ENCODE measurements at places on chromosomes 16 and 17. TPM values are rescaled to one million over a fixed set of nuclear protein-coding genes. Genes with fewer than 3 reads are reported as not detected.

The C17orf50 gene
- total RNA-seq: not detected

The CD300H gene
- not detected for total RNA-seq

The ITGB4 gene
- total RNA-seq: 297 TPM

The TNP2 gene
- total RNA-seq: not detected

The CD79B gene
- total RNA-seq: not detected

The PRRT2 gene
- total RNA-seq: not detected

The SLC4A1 gene
- total RNA-seq: not detected

The ERN2 gene
- 0.26 TPM for total RNA-seq

DNA sequence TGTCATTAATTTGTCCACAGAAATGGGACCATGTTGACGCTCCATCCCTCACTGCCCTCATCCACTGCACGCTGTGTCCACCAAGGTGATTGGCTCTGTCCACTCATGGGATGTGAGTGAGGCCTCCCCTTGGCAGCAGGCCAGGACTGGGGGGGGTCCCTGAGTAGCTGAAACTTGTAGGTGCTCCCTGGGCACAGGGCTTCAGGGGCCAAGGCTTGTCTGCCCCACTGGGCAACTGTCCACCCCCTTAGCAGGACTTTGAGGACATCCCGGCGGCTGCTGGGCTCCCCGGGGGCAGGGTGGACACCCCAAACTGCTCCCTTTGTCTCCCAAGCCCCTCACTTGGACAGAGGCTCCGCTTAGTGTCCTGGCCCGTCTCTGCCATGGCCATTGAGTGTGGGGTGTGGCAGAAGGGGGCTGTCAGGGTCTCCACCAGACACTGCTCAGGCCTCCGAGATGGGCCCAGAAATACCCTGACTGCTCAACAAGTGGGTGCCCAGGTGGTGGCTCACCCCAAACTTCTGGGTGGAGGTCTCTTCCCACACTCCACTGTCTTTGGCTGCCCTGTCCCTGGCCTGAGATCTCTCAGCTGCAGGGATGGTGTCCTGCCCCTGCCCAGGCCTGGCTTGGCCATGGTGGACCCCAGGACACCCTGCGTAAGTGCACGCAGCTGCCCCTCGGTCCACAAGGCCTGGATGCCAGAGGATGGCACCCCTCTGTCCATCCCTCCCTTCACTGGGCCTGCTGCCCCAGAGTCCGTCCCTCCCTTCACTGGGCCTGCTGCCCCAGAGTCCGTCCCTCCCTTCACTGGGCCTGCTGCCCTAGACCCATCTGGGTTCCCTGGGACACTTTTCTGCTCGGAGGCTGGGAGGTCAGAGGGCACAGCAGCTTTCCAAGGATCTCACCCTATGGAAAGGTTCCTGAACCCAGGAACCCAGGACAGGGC lies 2.9 kb upstream of the RAB40C start:
- no peak for DNase-seq

GRCh38 chr17:794876-795275 lies 12.7 kb downstream of the MRM3 start:
- DNase-seq: peak; percentile 40

DNA sequence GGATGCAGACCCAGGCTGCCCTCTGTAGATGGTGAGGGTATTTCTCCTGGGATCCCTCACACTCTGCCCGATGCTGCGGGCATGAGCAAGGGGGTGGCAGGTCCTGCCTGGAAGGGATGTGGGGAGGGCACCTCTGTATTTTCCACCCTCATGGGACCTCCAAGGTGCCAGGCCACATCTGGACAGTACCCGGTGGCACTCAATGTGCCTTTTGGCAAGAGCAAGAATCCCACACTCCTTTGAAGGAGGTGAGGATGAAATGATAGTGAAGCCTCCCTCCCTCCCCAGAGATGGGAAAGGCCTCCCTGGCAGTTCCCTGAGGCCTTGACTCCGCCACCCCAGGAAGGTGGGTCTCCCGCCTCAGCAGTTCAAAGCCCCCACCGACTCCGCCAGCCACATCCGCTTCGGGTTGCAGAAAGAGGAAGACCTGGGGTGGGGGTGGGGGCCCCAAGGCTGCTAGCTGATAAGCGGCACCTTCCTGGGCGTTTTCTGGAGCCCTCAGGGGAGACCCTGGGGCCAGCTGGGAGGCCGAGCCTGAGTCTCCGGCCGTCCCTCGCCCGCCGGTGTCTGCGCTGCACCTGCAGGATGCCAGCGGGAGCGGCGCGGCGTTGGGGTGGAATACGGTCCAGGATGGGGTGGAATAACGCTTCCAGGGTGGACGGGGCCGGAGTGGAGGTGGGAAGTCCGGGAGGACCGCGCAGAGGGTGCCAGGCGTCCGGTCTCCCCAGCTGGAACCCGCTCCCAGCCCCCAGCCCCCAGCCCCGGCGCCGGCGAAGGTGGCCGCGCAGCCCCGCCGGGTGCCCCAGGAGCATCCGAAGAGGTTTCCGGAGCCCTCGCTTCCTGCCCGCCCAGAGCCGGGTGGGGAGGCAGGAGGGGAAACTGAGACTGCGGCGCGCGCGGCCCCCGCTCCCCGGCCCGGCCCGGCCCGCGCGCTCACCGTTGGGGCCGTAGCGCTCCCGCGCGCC lies 718 bp downstream of the ATP2A3 start:
- DNase-seq: no peak

GRCh38 chr16:67883872-67884261 lies 818 bp upstream of the NRN1L start:
- no peak for DNase-seq

GRCh38 chr17:43175213-43176118 lies 4.5 kb downstream of the NBR1 start:
- peak; percentile 1 for DNase-seq

- peak; percentile 3 for DNase-seq
Observed at GRCh38 chr16:72094266-72094610, 591 bp downstream of the DHX38 start.

DNA sequence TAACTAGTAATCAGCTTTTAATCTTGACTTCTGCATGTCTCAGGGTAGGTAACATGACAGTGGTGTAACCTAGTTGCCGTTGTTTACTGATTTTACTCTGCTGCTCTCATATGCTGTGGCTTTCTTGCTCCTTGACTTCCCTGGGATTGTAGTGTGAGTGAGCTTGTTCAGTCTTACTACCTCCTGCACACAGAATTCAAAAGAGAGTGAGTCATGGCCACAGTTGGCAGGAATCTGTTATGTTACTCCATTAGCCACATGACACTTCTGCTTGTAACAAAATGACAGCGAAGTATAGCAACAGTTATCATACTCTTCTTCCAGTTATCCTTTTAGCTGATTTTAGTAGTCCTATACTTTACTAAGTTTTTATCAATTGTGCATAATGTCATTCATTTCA lies 18.8 kb downstream of the TNRC6A start:
- DNase-seq: peak; percentile 92

- no peak for DNase-seq
Observed at GRCh38 chr17:15454346-15454745, 13.1 kb downstream of the CDRT4 start.

DNA sequence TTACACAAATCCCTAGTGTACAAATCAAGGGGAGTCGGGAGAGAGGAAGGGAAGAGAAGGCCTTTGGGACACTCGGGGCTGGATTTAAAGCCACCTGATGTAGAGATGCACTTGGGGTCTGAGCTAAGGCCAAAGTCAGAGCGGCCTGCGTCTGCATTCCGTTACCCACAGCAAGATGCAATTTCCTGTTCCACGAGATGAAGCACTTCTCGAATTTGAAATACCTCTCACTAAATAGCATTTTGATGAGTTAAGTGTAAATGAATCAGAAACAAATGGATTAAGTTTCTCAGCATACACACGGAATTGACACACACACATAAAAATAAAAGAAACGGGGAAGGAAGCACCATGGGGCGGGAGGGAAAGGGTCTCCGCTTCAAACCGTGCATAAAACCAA lies 386.0 kb downstream of the SOX9 start:
- DNase-seq: peak; percentile 65

- no peak for DNase-seq
Observed at GRCh38 chr16:73610605-73611156, 562.8 kb upstream of the ZFHX3 start.

DNA sequence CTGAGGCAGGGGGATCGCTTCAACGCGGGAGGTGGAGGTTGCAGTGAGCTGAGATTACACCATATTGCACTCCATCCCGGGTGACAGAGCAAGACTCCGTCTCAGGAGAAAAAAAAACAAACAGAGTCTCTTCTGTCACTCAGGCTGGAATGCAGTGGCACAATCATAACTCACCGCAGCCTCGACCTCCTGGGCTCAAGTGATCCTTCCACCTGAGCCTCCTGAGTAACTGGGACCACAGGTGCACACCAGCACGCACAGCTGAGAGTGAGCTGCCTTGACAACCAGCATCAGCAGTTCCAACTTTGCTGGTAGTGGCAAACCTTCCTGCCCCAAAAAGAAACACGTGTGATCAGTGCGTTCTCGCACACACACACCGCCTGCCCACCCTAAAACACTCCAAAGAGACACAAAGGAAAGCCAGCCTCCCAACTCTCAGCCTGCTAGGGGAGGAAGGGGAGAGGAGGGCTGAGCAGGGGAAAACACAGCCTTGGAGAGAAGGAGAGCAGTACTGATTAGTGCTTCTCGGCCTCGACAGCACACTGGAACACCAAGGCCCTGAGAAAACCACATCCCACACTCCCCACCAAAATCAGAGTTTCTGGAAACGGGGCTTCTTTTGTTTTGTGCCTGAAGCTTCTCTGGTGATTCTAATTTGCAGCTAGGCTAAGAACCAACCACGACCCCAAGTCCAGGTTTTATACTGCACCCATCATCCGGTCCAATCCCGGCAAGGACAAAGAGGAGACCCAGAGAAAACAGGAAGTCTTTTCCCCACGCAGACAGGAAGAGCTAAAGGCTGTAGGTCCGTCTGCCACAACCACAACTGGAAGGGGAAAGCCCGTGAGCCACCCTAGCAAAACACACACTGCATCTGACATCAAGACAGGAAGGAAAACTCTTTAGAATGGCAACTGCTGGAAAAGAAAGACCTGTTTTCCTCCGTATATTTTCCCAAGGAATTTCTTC lies 28.8 kb downstream of the ZCCHC14 start:
- peak; percentile 42 for DNase-seq
